ENCODE measurements at places on chromosomes 2 and 18.
A peak's percentile ranks its signal among the peaks of the same experiment; 100 is the strongest.

DNA sequence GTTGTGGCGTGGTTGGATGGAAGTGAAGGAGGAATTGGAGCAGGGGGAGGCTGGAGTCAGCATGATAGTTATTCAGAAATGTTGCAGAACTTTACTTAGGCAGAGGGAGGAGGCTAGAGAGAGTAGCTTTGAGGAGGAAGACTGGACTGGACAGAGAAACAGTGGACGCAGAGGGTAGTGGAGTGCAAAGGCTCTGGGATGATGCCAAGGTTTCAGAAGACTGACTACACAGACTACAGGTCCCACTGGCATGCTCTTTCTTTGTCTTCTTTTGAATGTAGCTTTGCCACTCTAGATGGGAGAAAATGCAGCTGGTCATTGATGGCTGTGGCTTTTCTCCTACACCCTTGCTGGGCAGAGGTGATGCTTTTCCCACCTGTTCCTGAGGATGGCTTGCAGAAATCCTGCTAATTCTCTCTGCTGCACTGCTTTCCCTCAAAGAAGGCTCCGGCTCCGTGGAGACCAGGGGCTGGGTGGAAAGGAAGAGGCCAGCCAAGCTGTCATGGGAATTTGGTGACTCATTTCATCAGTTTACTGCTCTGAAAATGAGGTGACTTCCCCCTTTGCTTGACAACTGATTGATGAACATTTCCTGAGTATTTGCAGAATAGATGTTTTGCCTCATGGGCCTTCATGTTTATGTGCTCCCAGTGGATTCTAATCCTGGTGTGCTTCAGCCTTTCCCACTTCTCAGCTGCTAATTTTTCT is 42.4 kb downstream of the MEIS1 start:
- DNase-seq, result no peak

DNA sequence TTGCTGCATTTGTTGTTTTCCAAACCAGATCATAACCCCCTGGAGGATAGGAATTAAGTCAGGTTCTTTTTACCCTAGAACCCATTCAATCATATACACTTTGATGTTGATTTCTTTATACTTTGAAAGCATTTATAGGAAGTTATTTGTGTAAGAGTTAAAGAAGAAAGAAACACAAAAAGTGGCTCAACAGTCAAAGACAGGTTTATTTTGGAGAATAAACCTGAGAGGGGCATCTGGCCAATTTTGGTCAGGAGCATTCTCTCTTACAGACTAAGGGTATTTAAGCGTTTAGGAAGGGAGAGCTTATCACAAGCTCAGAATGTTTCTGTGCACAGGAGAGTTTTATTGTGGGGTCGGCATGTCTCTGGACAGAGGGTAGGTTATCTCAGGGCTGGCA is 398.0 kb downstream of the SPAG16 start:
- DNase-seq, result no peak

- no peak for DNase-seq
Observed at GRCh38 chr2:232287316-232287715, 91.2 kb upstream of the ALPP start.

GRCh38 chr2:55604027-55604565 is 13.3 kb downstream of the PPP4R3B start:
- no peak for DNase-seq

- no peak for DNase-seq
Observed at GRCh38 chr2:138974651-138975050, 194.5 kb upstream of the NXPH2 start.

DNA sequence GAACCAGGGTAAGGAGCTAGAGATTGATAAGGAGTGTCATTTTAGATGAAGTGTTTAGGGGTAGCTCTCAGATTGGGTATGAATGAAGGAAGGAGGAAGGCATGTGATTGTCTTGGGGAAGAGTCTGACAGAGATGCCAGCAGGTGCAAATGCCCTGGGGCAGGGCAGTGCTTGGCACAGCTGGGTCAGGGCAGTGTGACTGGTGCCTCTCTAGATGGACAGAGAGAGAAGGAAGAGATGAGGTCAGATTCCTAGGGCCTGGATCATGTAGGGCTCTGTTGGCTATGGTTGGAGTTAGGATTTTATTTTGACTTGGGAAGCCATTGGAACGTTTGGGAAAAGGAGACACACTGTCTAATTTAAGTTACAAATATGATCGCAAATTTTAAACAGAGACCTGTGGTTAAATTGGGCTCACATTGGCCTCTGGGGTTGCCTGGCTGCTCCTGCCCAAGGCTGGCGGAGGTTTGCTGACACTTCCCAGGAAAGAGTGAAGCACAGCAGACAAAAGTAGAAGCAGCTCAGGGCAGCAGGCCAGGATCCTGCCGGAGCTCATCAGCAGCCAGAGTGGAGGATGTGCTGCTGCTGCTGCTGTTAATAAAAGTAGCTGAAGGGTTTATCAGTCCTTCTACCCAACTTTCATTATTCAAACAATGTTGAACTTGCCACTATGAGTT is 32.7 kb upstream of the FHL2 start:
- no peak for DNase-seq

- no peak for DNase-seq
Observed at GRCh38 chr2:45885171-45885621, 233.7 kb downstream of the PRKCE start.

DNA sequence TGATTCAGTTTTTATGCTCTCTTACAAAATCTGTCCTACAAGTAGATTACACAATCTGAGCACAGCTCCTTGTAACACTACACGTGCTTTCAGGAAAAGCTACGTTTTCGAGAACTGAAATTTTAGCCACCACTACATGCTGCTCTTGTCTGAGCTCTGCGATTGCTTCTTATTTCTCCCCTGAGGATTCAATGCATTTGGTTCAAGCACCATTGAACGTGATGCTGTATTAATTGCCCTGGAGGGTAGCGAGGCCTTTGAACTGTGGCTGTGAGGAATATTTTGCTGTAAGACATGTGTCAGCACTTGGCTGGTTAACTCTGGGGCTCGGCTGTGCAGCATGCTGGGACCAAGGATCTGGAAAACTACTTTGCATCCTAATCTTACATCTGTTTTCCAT is 405.8 kb downstream of the EPHA4 start:
- DNase-seq, result no peak

GRCh38 chr2:202344178-202344577 is 31.9 kb upstream of the BMPR2 start:
- peak; percentile 91 for DNase-seq

- no peak for DNase-seq
Observed at GRCh38 chr18:54125429-54125828, 99.0 kb downstream of the MBD2 start.

DNA sequence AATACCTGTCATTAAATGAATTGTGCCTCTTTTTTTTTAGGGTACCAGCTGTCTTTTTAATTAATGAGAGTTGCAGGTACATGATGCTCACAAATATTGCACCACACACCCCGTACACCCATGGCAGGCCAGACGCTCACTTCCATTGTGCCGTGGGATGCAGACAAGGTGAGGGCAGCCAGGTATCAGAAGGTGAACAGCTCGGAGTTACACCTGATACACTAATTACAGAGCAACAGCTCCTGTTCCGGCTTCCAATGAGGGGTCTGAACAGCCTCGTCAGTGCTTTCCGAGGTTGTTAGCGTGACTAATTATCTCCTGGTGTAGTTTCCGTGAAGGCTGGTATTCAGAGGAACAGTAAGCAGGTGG is 442.8 kb downstream of the ZNF516 start:
- DNase-seq, result no peak

- DNase-seq, result no peak
Observed at GRCh38 chr2:188412190-188412589, 120.5 kb downstream of the GULP1 start.

- no peak for DNase-seq
Observed at GRCh38 chr2:173326806-173327205, 27.9 kb upstream of the CDCA7 start.

DNA sequence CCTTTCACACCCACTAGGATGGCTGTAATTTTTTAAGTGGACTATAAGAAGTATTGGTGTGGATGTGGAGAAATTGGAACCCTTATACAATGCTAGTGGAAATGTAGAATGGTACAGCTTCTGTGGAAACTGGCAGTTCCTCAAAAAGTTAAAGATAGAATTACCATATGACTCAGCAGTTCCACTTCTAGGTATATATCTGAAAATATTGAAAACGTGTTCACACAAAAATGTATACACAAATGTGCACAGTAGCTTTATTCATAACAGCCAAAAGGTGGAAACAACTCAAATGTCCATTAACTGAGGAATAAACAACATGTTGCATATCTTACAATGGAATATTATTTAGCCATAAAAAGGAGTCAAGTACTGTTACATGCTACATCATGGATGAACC is 17.7 kb downstream of the TANK start:
- DNase-seq, result no peak

- peak; percentile 96 for DNase-seq
Observed at GRCh38 chr2:113077921-113078320, 10.2 kb downstream of the IL1F10 start.

GRCh38 chr18:63083020-63083531 is 236.5 kb downstream of the BCL2 start:
- DNase-seq, result peak; percentile 71

GRCh38 chr2:113324684-113325160 is 46.0 kb upstream of the PAX8 start:
- DNase-seq, result peak; percentile 31

DNA sequence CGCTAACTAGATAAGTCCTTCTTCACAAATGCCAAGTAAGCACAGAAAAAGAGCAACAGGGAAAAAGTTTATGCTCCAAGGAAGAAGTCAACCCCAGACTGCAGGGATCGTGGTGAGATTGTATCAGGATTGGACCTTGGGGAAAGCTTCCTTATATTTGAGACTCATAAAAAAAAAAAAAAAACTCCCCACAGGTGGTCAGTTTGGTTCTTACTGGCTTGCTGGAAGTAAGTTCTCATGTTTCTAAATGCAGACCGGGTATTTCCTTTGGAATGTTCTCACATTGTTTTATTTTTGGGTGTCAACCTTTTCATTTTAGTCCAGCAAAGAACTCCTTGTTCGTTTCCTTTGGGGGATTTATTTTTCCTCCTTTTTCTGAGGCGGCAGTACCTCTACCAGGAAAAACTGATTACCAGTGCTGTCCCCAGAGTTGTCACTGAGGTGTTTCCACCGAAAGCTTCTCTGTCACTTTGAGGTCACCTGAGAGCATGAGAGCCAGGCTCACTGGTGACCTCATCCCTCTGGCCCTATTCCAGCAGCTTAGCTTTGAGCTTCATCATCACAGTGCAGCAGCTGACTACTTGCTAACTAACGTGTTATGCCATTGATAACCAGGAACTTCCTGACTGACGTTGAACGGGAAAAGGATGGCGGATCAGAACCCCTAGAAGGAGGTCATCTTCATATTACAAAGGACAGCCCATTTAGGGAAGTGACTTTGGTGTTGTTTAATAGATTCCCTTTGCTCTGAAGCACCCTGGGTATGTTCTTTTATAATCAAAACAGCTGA is 16.8 kb upstream of the ATP8B1 start:
- peak; percentile 91 for DNase-seq

GRCh38 chr2:4515871-4516761 is 812.7 kb downstream of the DCDC2C start:
- DNase-seq, result no peak

DNA sequence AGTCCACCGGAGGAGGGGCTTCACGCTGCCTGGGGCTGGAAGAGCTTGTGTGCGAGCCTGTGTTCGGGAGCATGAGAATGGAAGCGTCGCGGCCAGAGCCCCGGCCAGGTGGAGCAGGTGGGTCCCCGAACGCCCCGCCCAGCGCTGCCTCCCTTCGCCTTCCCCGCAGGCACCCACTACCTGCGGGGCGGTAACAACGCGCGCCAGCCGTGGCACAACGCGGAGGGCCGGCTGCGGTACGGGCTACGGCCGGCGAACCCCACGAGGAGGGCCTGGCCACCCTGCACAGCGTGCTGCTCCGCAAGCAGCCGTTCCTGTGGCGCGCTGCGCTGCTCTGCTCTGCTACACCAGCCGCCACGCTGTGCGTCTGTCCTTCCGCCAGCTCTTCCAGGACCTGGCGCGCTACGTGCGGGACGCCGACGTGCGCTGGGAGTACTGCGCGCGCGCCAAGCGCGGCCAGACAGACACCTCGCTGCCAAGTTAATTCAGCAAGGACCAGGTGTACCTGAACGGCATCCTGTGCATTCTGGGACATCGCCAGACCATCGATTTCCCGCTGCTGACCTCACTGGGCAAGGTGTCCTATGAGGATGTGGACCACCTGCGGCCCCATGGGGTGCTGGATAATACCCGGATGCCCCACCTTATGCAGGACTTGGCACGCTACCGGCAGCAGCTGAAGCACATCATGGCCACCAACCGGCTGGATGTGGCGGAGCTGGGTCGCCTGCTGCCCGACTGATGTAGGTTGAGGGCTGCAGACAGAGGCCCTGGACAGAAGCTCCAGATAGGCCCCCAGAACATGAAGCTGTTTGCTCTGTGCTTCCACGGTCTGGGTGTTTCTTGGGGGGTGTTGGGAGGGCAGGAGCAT is 200.6 kb downstream of the NAPG start:
- peak; percentile 46 for DNase-seq

DNA sequence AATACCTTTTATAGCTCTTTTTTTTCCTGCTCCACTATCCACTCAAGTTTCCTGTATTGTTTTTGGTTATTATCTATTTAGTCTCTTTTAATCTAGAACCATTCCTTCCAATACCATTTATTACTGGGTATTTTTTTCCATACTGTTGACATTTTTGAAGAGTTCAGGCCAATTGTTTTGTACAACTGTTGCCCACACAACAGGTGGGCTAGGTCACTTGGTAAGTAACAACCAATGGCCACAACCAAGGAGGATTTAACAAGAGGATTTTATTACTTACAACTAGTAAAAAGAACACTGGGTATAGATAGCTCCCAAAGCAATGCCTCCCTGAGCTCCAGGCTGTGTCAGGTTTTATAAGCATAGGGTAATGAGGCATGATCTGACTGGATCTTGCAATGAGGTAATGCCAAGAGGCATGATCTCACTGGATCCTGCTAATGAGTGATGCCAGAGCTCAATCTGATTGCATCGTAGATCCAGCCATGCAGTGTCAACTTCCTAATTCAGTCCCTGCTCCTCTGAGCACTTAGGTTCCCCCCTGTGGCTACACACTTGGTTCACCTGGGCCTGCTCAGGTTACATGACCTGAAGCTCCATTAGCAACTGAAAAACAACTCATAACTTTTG is 7.1 kb upstream of the CEP68 start:
- DNase-seq, result no peak

GRCh38 chr2:174595891-174596397 is 1.7 kb downstream of the WIPF1 start:
- DNase-seq, result no peak

- DNase-seq, result peak; percentile 56
Observed at GRCh38 chr2:178306352-178307073, 112.2 kb downstream of the OSBPL6 start.

- DNase-seq, result no peak
Observed at GRCh38 chr2:103166456-103167324, 404.9 kb downstream of the TMEM182 start.

DNA sequence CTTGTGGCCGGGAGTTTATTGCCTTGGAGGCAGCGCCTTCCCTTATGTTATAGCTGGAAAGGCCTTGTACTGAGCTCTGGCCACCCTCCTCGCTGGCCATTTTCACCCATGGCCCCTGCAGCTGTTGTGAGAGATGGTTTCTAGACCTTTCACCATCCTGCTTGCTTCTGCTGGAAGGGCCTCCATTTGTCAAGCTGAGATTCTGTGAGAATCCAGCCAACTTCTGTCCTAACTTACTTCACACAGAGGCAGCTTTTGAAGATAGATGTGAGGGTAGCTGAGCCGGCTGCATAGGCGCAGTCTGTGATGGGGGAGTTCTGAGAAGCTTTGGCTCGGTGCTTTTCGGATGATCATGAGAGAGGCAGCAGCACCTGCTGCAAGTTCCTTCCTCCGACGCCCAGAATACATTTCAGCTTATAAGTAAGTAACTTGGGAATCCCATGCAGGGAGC is 8.7 kb downstream of the CTIF start:
- DNase-seq, result no peak

GRCh38 chr2:134865067-134865787 is 26.8 kb downstream of the ACMSD start:
- DNase-seq, result no peak
